Activated T-cell treated with anti-CD3 and anti-CD28 coated beads for 48 hours (primary cell): ENCODE measurements at places on chromosomes 4 and X.
A peak's percentile ranks its signal among the peaks of the same experiment; 100 is the strongest.

GRCh38 chr4:24287096-24287495 is 297.3 kb downstream of the DHX15 start:
- DNase-seq = no peak

- no peak for DNase-seq
Observed at GRCh38 chrX:30965767-30966166, 76.7 kb upstream of the TAB3 start.

DNA sequence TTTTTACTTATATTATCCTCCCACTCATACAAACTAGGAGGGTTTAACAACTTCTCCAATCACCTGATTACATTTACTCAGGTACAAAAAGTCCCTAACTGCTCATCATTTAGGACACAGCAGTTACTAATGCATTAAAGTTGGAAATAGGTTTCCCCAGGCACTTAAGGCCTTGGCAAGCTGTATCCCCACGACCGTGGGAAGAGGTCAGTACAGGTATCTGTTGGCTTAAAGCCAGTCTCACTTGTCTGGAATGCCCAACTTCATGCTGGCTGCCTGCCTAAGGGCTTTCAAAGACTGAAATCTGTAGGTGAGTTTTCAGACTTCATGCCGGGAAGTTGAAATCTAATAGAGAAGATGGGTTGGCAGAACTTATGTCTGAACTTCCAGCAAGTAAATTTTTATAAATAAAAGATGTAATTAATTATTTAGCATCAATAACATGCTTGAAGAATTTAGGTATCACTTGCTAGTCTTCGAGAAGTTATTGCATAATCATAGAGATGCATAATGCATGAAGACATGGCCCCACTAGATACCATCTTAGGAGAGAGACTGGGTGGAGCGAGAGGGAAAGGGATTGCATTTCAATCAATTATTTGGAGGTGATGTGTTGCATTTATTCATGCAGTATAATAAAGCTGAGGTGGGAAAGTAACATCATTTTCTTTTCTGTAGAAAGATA is 54.2 kb downstream of the SCD5 start:
- no peak for DNase-seq

GRCh38 chr4:169657470-169658107 is 37.2 kb downstream of the CLCN3 start:
- DNase-seq = no peak

GRCh38 chr4:2901186-2901585 is 57.5 kb downstream of the ADD1 start:
- DNase-seq = no peak

DNA sequence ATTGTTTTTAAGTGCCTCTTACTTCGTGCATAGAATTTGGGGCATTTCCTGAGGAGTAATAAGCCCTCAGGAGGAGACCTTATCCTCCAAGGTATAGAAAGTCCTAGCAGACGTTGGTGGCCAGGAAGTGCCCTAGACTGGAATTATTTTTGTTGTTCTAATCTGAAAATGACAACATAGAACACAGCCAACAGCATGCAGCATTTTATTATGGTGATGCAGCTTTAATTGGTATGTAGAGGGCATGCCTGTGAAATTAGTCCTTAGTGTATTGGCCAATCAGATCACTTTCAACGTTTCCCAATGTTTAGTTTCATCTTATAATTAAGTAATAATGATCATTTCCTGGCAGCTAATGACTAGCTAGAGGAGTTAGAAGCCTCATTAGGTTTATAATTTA is 199.2 kb downstream of the SHROOM3 start:
- DNase-seq = no peak

- no peak for DNase-seq
Observed at GRCh38 chrX:24902806-24903205, 113.0 kb downstream of the ARX start.

GRCh38 chrX:134971926-134972325 is 18.9 kb upstream of the SMIM10 start:
- DNase-seq = no peak

- DNase-seq = no peak
Observed at GRCh38 chr4:117771647-117772337, 262.5 kb upstream of the NDST3 start.

DNA sequence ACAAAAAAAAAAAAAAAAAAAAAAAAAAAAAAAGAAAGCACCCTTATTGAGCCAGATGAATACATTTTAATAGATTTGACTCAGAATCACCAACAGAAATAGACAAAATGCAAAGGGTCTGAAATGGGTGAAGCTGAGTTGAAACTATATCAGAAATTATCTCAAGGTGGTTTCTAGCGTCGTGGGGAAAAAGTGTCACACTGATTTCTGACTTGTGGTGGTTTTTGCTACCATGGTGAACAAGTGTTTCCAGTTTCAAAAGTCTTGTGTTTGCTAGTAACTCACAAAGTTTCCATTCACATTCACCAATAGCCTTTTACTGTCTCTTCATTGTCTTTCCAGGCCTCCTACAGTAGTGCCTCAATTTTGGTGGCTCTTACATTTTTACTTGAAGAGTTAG is 135.5 kb downstream of the ARHGAP24 start:
- no peak for DNase-seq

DNA sequence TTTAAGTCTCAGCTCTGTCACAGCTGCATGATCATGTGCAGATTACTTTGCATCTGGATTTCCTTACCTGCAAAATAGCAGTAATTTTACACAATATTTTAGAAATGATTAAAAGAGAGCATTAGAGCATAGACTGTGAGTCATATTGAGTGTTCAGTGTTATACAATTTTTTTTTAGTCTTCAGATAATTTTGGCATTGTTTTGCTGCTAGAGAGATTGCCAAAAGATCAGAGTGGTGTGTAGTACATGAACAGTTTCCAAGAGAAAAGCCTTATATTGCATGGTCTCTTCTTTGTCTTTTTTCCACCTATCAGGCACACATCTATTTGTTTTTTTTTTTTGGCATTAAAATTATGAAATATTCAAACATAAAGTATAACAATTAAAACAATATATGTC is 209.6 kb upstream of the TLL1 start:
- DNase-seq = no peak

GRCh38 chr4:140311257-140311835 is 62.1 kb upstream of the SCOC start:
- no peak for DNase-seq

GRCh38 chr4:186887291-186887700 is 163.6 kb upstream of the FAT1 start:
- no peak for DNase-seq

DNA sequence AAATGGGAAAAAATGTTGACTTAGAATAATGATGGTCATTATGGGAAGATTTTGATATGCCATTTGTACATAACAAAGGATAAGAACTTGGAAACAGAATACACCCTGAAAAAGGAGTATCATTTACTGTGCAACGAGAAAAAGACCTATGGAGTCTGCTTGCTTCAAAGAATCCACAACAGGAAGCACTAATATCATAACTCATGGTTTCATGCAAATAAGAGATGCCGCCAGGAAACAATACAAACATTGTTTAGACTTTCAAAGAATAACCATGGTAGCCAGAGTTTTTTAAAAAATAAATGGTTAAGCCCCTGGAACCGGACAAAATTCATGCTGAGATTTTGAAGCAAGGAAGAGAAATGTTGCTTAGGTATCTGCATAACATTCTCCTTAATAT is 139.9 kb upstream of the ETNPPL start:
- DNase-seq = no peak

- DNase-seq = peak; percentile 40
Observed at GRCh38 chr4:37685823-37686372, 278 bp downstream of the RELL1 start.

GRCh38 chr4:18664171-18664570 is 642.6 kb upstream of the LCORL start:
- no peak for DNase-seq

- DNase-seq = no peak
Observed at GRCh38 chrX:153671589-153672530, 1.8 kb downstream of the PNCK start.

GRCh38 chrX:38089173-38089982 is 83.0 kb downstream of the SYTL5 start:
- no peak for DNase-seq

GRCh38 chr4:147421456-147421855 is 59.4 kb upstream of the EDNRA start:
- DNase-seq = no peak

GRCh38 chrX:145292218-145292617 is 44.9 kb downstream of the SPANXN1 start:
- DNase-seq = no peak

DNA sequence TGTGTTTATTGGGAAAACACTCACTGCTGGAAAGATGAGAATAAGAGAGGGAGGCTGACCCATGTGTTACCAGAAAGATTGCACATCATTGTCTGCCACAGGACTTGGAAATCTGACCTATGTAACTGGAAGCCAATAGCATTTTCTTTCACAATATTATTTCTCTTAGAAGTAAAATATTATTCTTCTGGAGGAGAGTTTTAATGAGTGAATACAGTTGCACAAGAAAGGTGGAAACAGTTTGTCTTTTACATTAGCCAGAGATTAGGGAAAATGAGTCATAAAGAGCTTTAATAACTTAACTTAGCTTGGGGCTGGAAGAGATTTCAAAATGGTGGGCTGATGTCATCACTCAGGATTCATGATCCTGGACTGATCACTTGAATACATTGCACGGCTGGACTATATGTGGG is 31.5 kb upstream of the LNX1 start:
- DNase-seq = no peak

DNA sequence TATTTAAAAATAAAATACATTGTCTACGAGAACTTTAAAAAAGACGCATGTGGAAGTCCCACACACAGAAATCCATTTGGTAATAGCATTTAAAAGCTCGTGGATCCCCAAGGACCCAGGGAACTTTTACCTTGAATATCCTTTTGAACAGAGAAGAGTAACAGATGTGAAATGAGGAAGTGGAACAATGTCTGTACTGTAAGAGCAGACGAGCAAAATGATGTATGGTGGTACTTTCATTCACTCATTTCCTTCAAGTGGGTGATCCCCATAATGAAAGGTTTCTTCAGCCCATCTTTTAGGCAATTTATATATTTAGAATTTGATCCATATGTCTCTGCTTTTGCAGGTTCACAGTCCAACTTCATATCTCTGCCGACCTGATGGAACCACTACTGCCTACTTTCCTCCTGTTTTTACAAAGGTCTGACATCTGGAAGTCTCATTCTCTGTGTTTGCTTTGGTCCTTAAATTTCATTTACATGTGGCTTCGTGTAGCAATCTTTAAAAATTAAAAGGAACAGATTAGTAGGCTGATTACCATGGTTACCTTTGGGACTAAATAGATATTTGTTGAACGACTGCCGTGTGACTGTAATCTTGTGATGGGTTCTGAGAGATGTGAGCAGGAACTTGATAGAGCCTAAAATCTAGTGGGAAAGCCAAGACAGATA is 188.4 kb downstream of the PALLD start:
- DNase-seq = no peak

DNA sequence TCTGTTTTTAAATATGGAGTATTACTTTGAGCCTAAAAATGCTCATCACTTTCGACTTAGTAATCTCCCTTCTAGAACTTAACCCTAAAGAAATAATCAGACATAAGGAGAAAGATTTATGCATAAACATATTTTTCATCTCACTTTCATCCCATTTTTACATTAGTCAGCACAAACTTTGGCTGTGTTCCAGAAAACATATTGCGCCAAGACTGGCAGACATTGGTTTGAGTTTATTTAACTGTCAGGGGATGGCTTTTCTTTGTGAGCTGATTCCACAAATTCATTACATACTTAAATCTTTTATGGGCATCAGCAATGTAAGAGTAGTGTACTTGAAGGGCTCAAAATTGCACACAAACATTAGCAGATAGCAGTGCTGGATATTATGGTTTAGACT is 23.7 kb downstream of the MAOA start:
- DNase-seq = no peak

DNA sequence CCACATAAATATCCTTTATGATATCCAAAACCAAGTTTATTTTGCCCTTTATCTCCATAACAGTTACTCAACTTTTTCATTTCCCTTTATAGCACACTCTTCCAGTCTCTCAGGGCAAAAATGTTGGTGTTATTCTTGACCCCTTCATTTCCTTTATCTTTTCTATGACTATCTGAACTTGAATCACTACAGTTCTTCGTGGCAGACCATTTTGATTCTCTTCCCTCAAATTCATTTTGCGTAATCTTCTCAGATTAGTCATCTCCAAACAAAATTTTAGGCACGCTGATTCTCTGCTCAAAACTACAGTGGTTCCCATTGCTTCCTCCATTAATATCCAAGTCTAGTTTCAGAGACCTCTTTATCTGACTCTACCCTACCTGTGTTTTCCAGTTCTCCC is 26.1 kb downstream of the RUFY3 start:
- DNase-seq = no peak

DNA sequence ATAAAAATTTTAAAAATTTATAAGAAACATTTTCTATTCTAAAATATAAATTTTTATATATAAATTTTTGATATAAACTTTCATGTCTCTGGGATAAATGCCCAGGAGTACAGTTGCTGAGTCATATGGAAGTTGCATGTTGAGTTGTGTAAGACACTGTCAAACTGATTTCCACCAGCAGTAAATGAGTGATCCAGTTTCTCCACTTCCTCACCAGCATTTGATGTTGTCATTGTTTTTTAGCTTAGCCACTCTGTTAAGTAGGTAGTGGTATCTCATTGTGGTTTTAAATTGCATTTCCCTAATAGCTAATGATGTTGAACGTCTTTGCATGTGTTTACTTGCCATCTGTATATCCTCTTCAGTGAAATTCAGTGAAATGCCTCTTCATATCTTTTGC is 66.5 kb downstream of the MAMLD1 start:
- no peak for DNase-seq

- DNase-seq = no peak
Observed at GRCh38 chrX:40845331-40845911, 110.1 kb upstream of the MED14 start.
